ENCODE measurements at places on chromosomes 3 and 15. TPM values are rescaled to one million over a fixed set of nuclear protein-coding genes. Genes with fewer than 3 reads are reported as not detected.

COL8A1 gene
- not detected for total RNA-seq

MELTF gene
- 60.8 TPM for total RNA-seq

LYZL4 gene
- not detected for total RNA-seq

OTOL1 gene
- total RNA-seq, result not detected

TICRR gene
- 10.5 TPM for total RNA-seq

LRRIQ4 gene
- not detected for total RNA-seq

ISLR2 gene
- 0.31 TPM for total RNA-seq

ZNF660 gene
- total RNA-seq, result not detected

NEIL1 gene
- total RNA-seq, result 2.8 TPM

RHOV gene
- 3.9 TPM for total RNA-seq

TTLL13 gene
- total RNA-seq, result 0.57 TPM

PLXND1 gene
- total RNA-seq, result 96.7 TPM

GOLGA8T gene
- total RNA-seq, result 1.6 TPM

DPPA2 gene
- total RNA-seq, result not detected

IQCF5 gene
- not detected for total RNA-seq

FSIP1 gene
- 1.4 TPM for total RNA-seq

NANOGP8 gene
- not detected for total RNA-seq

LRRC2 gene
- total RNA-seq, result not detected

ARHGEF26 gene
- total RNA-seq, result 11.9 TPM

TBC1D2B gene
- total RNA-seq, result 17.6 TPM

FBXO40 gene
- not detected for total RNA-seq

COLQ gene
- total RNA-seq, result 0.25 TPM

ALS2CL gene
- 7.0 TPM for total RNA-seq

RPL15 gene
- total RNA-seq, result 3,030 TPM

RBPMS2 gene
- 8.3 TPM for total RNA-seq

EFCAB12 gene
- total RNA-seq, result 1.0 TPM

MESP1 gene
- total RNA-seq, result 7.2 TPM

C3orf85 gene
- total RNA-seq, result not detected

PRSS50 gene
- total RNA-seq, result not detected

GOLGB1 gene
- total RNA-seq, result 14.1 TPM

LMAN1L gene
- not detected for total RNA-seq

TTC23 gene
- total RNA-seq, result 10.2 TPM

CHRNA7 gene
- total RNA-seq, result 4.4 TPM

OSTN gene
- total RNA-seq, result not detected

PGBD4 gene
- total RNA-seq, result 1.5 TPM

SAMD7 gene
- not detected for total RNA-seq

APOD gene
- total RNA-seq, result 1.8 TPM

TMEM212 gene
- total RNA-seq, result not detected

GASK1A gene
- not detected for total RNA-seq

All from A549 treated with AZD2906 at 1 μM for 4 hours (cell line).